ENCODE measurements at places on chromosomes 7 and 10.
A peak's percentile ranks its signal among the peaks of the same experiment; 100 is the strongest.

- DNase-seq = no peak
Observed at GRCh38 chr10:125768219-125768855, 7.3 kb downstream of the MMP21 start.

GRCh38 chr7:71272509-71273490 lies 140.9 kb downstream of the GALNT17 start:
- DNase-seq = no peak

DNA sequence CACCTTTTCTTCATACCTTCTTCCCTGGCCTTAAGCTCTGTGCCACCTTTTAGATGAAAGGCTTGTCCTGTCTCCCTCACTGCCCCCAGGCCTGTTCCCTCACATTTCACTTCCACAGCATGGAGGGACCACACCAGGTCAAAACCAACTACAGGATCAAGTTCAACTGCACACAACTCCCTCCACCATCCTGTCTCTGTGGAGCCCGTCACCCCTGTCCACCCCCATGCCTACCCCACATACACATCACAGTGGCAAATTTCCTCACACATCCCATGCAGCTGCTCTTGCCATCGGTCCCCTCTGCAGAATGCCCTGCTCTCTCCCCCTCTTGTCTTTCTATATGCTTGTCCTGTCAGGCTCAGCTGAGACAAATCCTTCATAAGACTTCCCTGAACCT lies 154.1 kb downstream of the USP6NL start:
- no peak for DNase-seq

GRCh38 chr10:95374597-95375209 lies 83.9 kb upstream of the PDLIM1 start:
- DNase-seq = peak; percentile 81

DNA sequence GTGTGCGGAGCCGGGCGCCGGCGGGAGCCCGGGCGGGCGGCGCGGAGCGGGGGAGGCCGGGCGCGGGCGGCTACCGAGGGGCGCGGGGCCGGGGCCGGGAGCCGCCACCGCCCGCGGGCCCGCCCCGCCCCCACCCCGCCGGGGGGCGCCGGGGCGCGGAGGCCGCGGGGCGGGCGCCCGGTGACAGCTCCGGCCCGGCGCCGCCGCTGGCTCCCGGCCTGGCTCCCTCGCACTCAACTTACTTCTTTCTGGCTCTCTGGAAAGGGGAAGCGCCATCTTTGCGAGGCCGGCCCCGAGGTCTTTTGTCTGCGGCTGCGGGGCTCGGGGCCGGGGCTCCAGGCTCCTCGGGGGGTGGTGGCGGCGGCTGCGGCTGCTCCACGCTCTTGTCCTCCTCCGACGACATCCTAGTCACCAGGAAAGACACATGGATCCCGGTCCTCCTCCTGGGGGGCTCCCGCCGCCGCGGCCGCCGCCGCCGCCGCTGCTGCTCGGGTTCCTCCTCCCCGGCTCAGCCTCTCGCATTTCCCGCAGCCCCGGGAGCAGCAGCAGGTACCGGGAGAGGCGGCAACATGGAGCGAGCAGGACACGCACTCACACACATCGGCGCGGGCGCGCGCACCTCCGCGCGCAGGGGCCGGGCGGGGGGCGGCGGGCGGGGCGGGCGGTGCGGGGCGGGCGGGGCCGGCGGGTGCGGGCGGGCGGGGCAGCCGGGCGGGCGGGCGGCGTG lies at the start of gene KMT2C:
KMT2C (minus strand) TSS at position 620 of the 727 bp plus-strand sequence; CDS start at position 403, 217 bp downstream.
- DNase-seq = peak; percentile 50

GRCh38 chr7:27112955-27113949 lies 10.8 kb upstream of the HOXA2 start:
- no peak for DNase-seq

GRCh38 chr7:13725591-13725990 lies 263.9 kb downstream of the ETV1 start:
- no peak for DNase-seq

GRCh38 chr7:124992851-124993562 lies 63.4 kb upstream of the POT1 start:
- no peak for DNase-seq

DNA sequence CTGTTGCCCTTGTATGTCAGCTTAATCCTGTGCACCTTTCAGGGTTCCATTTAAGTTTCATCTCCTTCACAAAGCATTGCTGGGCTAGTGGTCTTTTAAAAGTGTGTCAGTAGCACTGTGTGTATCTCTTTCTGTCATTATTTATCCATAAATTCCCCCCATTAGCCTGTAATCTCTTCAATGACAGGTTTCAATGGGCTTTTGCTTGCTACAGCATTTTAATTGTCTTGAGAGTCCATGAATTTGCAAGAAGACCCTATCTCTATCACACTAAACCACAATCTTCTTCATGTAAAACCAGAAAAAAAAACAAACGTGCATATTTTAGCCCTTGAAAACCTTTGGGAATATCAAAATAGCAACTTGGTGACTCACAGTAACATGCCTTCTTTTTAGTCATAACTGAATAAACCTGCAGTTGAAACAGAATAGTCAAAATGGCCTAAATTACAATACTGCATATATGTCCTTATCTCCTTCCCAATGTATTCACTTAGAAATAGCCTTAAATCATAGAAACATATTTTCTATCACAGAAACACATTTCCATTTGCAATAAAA lies 118.6 kb downstream of the PON1 start:
- DNase-seq = no peak

GRCh38 chr10:21978191-21978862 lies 25.2 kb downstream of the DNAJC1 start:
- DNase-seq = no peak

GRCh38 chr7:114368492-114368891 lies 46.1 kb upstream of the FOXP2 start:
- no peak for DNase-seq

- DNase-seq = no peak
Observed at GRCh38 chr7:4198301-4198700, 483.8 kb upstream of the FOXK1 start.

- DNase-seq = no peak
Observed at GRCh38 chr7:132394283-132395198, 181.7 kb downstream of the PLXNA4 start.

DNA sequence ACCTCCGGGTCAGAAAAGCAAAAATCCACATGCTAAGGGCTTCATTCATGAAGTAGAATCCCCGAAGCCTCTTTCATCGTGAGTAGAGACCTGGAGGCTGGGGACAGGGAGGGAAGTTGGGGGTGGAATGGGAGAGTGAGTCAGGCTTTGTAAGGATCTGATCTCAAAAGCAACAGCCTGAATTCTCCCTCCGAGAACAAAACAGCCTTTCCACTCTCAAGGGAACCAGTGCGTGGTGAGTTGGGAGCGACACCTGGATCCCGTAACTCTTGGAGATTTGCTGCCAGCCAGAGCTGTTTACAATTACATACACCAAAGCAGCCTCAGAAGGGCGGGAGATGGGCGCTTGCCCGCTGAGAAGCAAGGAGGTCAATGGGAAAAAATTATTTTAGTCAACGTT lies 10.8 kb downstream of the AFAP1L2 start:
- no peak for DNase-seq

DNA sequence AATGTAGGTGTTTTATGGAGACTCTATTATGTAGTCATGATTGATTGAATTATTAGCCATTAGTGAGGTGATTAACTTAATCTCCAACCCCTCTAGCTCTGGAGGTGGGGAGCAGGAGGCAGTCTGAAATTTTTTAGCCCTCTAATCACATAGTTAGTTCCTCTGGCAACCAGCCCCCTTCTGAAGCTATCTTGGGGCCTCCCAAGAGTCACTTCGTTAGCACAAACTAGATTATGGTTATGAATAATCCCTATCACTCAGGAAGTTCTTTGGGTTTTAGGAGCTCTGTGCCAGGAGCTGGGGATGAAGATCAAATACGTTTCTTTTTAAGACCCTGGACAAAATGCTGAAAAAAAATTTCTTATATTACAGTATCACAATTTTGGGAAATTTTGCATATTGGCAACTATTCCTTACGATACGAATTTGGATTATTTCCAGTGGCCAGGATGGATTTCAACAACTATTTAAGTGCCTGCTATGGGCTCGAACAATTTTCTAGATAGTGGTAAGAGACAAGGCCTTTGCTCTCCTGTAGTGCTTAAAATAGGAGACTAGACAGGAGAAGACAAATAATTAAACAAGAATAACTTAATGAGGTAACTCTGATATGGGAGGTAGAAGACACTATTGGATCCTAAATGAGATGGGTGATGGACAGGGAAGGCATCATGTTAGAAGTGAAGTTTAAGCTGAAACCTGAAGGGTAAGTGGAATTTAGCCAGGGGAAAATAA lies 52.9 kb downstream of the BTAF1 start:
- DNase-seq = no peak

DNA sequence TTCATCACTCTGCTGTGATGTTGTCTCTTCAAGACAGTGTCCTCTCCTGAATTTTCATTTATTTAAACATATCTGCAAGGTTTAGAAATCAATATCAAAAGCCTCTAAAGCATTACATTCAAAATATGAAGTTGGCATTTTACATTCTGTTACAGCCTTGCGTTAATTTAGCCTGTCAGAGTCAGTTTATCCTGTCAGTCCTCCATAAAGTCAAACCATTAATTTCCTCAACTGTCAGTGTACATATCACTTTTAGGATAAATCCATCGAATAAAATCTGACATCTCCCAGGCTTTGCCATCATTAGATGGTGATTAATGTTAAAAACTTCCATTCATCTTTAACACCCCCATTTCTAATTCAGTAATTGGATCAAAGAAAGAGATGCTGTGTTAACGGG lies 77.0 kb downstream of the NPY start:
- DNase-seq = no peak

- no peak for DNase-seq
Observed at GRCh38 chr10:77716458-77717317, 79.1 kb upstream of the KCNMA1 start.

GRCh38 chr7:134444961-134445315 lies 14.0 kb downstream of the AKR1B1 start:
- DNase-seq = no peak

DNA sequence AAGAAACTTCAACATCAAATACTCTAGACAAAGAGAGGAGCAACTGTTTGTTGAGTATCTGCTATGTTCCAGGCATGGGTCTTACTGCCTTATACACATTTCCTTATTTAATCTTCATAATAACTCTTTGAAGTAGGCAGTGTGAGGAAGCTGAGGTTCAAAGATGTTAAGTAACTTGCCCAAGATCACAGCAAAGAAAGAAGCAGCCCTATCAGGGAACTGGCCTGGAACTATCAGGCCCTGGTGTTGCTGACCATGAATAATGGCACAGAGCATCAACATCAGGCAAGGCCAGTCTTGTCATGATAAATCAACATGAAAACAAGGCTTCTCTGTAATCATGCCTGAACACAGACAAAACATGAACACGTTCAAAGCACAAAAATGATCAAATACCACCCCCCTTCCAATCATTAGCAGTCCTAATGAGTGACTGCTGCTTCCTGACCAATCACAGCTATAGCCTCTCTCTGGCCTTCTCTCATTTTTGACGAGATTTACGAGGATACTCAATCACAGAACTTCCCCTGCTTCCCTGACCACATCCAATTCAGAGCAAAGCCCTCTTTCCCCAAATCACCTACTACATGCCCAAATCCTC lies 2.3 kb downstream of the GSDME start:
- no peak for DNase-seq

DNA sequence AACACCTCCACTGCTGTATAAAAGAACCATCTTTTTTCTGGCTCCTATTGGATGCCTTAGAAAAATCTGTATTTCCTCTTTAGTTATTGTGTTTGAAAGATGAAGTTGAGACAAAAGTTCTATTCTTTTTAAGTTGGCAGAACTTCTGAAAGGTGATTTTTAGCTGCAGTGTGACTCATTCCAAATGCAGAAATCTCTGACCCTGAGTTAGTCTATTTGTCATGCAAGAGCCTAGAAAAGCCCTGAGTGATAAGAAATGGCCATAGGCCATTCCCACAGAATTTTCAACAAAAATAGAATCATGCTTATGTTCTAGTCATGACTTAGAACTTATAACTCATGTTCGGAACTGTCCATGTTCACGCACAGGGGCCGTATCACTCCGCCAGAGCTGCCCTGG lies 89.1 kb downstream of the EGFR start:
- no peak for DNase-seq

DNA sequence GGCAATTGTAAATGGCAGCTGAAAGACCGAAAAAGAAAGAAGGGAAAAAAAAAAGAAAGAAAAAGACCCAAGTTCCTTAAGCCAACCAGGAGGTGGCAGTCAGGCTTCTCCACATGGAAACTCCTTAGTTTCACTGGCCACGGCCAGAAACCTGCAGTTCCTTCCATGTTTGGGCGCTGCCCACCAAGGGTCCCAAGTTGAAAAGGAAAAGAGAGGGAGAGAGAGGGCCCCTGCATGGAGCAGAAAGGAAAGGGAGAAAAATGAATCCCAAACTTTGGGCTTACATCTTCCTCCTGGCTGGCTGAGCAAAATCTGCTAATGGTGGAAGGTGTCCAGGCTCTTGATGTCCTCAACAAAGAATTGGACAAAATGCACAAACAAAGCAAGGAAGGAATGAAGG lies 31.8 kb upstream of the ABCA13 start:
- no peak for DNase-seq

- DNase-seq = no peak
Observed at GRCh38 chr10:109696981-109697775, 226.1 kb downstream of the XPNPEP1 start.

GRCh38 chr7:144018065-144018464 lies 17.9 kb downstream of the OR6B1 start:
- no peak for DNase-seq

GRCh38 chr7:26365901-26366275 lies 74.2 kb downstream of the SNX10 start:
- no peak for DNase-seq

- no peak for DNase-seq
Observed at GRCh38 chr10:79319115-79319771, 28.0 kb upstream of the PPIF start.

DNA sequence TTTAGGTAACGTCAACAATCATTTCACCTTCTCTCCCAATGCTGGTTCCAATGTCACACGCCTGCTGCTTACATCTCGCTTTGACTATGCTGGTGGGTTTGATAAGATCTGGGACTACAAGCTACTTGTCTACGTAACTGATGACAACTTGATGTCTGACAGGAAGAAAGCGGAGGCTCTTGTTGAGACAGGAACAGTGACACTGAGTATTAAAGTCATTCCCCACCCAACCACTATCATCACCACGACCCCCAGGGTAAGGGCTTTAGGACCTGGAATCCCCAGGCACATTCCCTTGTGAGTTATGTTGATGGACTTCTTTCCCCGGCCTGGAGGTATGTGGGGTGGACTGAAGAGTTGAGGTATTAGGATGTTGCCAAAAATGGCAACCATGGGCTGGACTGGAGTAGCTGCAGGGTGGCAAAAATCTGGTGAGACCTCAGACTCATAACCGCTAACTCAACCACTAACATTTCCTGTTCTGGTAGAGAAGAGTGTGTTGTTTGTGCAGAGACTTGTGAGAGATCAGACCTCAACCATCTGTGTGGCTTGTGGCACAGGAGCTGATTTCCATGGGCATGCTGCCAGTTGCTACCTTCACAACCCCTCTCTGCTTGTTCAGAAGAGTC lies 59.2 kb downstream of the CDHR3 start:
- peak; percentile 76 for DNase-seq

DNA sequence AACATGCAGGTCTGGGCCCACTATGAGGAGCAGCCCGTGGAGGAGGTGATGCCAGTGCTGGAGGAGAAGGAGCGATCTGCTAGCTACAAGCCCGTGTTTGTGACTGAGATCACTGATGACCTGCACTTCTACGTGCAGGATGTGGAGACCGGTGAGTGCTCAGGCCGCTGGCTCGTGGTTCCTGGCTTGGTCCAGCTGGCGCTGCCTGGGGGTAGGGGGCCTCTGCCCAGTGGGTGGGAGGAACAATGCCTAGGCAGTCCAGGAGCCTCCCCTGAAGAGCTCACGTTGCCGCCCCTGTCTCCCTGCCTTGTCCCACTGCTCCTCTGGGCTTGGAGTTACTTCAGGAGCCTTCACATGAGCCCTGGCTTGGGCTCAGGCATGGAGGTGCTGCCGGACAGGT lies 50.1 kb upstream of the LRRC4 start:
- DNase-seq = no peak

Measured in activated CD4-positive, alpha-beta T cell treated with anti-CD3 and anti-CD28 coated beads for 48 hours (primary cell).